ENCODE measurements at places on chromosomes 6 and 20.

- no peak for DNase-seq
Measured at GRCh38 chr20:51542033-51542570, 417 bp downstream of the NFATC2 start.

DNA sequence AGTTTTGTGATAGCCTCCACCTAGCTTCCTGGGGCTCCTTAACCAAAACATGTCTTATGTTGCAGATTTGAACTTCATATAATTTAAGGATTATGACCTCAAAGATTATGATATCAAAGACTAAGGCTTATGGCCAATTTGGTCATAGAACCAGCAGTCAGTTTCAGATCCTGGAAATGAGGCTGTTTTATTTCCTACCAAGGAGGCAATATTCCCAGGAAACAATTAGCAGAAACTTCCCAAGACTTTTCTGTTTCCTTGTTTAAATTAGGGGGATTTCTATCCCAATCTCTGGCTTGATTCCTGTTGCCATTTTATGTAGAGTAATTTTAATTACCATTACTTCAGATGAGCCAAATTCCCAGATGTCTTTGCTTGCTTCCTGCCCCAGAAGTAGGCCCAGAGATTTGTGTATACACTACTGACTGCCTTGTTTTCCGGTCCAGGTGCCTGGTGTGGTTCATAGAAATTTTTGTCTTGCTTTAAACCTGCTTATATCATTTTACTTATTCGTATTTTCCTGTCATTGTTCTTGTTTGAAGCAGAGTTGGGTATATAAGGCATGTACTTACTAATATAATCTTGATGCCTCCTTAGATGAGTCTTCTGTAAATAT, 119.2 kb upstream of the TMEM170B start:
- no peak for DNase-seq

DNA sequence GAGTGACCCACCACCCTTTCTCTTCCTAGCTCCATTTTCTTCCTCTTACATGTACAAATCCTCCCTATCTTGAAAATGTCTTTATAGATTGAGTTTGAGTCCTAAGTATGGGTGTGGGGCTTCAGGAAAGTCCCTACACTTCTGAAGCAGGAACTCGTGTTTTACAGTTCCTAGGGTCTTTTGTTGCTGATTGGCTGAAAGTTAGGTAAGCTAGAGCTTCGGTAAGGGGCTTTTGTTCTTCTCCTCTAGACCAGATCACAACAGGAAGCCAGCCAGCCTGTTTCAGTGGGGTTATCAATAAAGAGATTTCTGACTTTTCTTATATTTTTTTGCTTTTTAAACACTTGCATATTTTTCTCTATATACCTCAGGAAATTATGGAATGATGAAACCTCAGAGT, 51.3 kb downstream of the CNR1 start:
- no peak for DNase-seq

DNA sequence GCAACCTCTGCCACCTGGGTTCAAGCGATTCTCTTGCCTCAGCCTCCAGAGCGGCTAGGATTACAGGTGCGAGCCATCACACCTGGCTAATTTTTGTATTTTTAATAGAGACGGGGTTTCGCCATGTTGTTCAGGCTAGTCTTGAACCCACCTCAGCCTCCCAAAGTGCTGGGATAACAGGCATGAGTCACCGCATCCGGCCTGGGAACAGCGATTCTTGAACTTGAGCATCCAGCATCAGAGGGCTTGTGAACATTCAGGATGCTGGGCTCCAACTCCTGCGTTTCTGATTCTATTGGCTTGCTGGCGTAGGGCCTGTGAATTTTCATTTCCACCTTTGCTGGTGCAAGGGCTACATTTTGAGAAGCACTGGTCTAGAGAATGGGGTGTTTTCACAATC, 24.5 kb upstream of the PIM1 start:
- DNase-seq: no peak

GRCh38 chr20:43426172-43426571, 31.5 kb upstream of the SRSF6 start:
- no peak for DNase-seq

DNA sequence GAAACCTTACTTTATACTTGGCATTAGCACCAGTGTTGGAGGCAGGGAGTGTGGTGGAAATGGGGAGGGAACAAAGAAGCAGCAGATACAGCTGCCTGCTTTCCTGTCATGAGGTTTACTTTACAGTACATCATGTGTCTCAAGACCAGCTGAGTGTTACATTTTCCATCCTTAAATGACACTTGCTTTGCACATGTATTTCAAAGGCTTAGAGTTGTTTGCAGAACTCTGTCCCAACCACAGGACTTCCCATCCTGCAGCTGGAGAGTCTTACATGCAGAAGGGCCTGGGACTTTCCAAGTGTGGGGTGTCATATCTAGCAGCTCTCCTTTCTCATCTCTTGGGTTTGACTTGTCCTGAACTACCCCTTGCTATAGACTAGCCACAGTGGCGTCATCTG, 395.9 kb downstream of the DHX35 start:
- no peak for DNase-seq

- DNase-seq: no peak
Measured at GRCh38 chr6:62891065-62891647, 320.1 kb upstream of the FKBP1C start.

DNA sequence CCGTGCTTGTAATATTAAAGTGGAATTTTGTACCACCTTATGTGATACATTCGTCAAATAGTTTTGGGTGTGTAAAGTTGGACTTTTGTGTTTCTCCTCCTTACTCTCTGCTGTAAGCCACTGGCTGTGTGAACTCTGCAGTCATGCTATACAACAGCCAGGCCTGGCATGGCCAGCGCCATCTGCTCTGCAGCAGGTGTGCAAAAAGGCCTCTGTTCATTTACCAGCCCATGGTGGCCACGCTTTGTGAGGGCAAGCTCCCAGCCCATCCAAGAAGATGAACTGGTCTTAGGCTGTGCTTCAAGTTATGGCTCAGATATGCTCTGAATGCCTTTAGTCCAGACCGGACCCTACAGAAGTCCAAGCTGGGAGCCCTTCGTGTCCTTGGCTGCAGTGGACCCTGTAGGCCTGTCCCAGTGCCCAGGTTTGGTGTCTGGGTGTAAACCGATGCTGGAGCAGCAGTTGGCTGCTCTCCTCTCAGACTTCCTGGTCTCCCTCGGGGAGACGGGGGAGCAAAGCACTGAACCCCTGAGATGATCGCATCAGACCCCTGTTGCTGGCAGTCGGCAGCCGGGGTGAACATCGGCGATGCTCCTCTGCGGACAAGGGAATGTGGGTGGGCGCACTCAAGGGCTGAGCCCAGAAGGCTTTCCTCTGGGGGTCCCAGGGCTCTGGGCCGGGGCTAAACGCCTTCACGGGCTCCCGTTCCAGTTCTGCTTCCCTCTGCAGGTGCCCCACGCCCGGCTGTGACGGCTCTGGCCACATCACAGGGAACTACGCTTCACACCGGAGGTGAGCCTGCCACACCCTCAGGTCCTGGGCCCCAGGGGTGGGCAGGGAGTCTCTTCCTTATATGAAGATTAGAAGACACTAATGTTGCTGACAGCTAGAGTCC, 28.6 kb upstream of the PCMTD2 start:
- no peak for DNase-seq

- DNase-seq: no peak
Measured at GRCh38 chr6:36419310-36419709, 23.3 kb downstream of the PXT1 start.

DNA sequence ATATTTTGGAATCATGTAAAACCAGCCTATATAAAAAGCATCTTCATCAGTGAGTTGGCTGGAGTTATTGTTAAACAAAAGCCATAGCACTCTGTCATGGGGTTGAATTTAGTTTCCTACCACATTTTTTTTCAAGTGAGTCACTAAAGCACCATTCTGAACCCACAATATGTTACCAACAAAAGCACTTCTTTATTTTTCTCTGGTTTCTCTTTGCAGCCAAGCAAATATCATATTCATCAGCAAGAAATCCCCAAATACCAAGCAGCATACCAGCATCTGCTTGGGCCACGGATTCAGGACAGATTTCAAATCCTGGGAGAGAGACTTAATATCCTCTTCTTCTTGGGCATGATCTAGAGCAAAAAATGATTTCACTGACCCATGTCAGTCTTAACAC, 441.4 kb downstream of the BCKDHB start:
- DNase-seq: peak; percentile 94

DNA sequence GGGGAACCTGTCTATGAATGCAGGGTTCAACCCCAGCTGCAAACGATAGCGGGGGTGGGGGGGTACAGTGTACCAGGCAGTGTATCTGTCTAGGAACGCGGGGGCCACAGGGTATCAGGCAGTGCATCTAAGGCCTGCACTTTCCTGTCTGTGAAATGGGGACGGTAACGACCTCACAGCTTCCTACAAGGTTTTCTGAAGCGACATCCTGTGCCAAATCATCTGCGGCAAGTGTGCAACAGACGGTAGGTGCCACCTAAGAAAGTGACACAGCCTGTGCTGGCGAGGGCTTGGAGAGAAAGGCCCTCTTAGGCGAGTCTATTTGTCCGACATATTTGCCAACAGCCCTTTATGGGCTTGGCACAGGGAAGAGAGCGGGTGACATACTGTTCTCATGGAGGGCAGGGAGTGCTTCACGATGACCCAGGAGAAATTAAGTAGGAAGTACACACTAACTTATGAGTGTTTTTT, 3.8 kb downstream of the DIDO1 start:
- DNase-seq: no peak

All from fibroblast of lung (primary cell).